AG10803 (cell line): ENCODE measurements at places on chromosomes 11 and 22.
A peak's percentile ranks its signal among the peaks of the same experiment; 100 is the strongest.

GRCh38 chr22:19522190-19522880 is 1.9 kb downstream of the CLDN5 start:
- DNase-seq, result no peak

GRCh38 chr11:27482793-27483192 is 10.2 kb upstream of the LGR4 start:
- no peak for DNase-seq

GRCh38 chr22:47043835-47044721 is 281.6 kb downstream of the TBC1D22A start:
- peak; percentile 49 for DNase-seq

GRCh38 chr11:14506532-14506931 is 6.9 kb upstream of the COPB1 start:
- DNase-seq, result peak; percentile 55

- DNase-seq, result no peak
Observed at GRCh38 chr11:68593441-68593840, 90.9 kb upstream of the GAL start.

GRCh38 chr11:45028911-45029682 is 78.4 kb upstream of the TP53I11 start:
- DNase-seq, result no peak

DNA sequence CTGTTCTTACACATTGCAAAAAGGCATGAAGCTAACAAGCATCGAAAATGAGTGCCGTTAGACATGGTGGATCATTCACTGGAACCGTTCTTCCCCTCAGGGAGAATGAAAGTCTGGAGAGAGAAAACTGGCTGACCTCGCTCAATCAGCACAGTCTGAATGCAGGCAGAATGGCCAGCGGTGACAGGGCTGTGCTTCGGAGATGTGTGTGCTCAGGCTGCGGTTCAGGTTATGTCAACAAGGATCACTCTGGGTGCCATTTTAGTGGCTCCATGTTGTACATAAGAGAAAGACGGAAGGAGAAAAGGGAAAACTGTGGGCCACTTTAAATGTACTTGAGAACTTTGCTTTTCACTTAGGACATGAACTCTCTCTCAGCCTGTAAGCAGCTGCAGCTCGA is 749.8 kb upstream of the ARHGAP42 start:
- no peak for DNase-seq

DNA sequence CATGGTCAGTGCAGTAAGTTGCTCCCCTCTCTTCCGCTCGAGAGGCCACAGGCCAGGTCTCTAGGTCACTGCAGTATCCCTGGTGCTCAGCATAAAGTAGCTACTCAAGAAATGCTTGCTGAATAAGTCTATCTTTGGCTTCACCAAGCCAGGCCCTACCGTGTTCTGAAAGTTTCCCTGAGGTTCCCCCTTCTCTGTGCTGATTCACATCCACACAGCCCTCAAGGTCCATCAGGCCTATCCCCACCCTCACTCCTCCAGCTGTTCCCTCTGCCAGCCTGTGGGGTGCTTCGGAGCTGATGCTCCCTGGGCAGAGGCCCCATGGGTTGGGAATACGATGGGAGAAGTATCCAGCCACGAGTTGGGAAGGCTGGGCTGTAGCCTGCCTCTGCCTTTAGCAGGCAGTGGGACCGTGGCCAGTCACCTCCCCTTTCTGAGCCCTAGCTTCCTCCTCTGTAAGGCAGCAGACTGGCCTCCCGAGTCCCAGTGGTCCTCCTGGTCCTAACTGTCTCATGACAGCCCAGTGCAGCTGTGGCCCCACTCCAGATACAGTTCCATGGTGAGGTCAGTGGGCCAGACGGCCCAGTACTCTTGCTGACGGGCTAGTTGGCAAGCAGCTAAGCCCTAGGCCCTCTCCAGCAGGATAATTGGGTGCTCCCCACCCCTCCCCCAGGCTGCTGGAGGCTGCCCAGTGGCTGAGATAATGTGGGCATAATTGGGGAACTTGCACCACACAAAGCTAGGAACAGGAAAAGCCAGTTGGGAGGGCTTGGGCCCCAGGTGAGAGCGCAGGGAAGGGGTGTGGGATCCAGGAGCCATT is 48.2 kb downstream of the NECTIN1 start:
- peak; percentile 13 for DNase-seq
